ENCODE measurements at places on chromosomes 3 and 15. TPM values are rescaled to one million over a fixed set of nuclear protein-coding genes. Genes with fewer than 3 reads are reported as not detected.

The GOLGA6A gene
- not detected for total RNA-seq

The RASL12 gene
- 53.3 TPM for total RNA-seq

DNA sequence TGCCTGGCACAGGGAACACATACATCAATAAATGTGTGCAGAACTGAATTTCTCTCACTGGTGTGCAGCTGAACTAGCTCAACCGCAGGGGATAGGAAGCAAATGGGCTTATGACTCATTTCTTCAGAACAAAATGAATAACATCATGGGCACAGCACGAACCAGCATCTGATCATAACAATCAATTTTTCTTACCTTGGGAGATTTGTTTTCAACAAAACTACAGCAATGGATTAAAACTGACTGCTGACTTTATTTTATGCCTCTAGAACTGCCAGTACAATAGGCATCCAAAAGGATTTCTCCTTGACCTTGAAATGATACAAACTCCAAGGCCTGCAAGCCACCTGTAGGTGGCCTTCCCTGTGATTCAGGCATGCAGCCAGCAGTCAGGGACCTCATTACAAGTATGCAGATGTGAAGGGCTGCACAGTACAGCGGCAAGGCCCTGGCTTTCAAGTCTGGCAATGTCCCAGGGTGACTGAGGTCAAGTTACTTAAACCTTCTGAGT is 26.1 kb downstream of the TAMM41 start:
- no peak for DNase-seq

DNA sequence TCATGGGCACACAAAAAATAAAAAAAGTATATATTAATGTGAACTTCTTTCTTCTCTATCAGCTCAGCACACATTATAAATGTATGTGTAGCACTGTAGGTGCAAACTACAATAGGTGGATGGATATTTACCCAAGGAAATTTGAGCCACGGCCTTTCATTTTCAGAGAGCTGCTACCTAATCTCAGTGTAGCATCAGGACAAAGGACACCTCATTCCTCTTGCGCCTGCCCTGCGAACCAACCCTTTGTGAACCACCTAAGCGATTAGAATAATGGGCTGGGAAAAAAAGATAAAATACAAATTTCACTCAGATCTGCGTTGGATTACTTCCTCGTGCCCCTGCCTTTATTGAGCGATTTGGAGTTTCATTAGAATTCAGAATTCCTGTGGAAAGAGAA is 263.2 kb downstream of the NR2F2 start:
- DNase-seq = no peak

GRCh38 chr3:108410531-108410984 is 99.8 kb downstream of the MYH15 start:
- DNase-seq = no peak

DNA sequence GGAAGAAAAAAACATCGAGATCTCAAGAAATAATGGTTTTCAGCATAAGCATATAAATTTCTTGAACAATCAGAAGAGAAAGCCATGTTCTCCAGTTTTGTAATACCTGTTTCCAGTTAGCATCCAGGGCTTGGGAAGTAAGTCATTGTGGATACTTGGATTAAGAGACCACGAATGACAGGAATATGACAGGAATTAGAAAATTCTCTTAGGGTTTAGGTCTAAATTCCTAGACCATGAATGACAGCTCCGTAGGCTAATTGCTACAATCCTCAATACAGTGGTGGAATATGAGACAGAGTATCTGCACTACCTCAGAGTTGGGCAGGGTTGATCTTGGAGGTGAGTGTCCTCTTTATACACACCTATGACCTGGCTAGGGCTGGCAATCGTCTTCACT is 517.5 kb downstream of the NTRK3 start:
- no peak for DNase-seq

GRCh38 chr3:66933233-66933632 is 64.9 kb upstream of the KBTBD8 start:
- no peak for DNase-seq

GRCh38 chr3:158789592-158789991 is 12.3 kb upstream of the MFSD1 start:
- no peak for DNase-seq

DNA sequence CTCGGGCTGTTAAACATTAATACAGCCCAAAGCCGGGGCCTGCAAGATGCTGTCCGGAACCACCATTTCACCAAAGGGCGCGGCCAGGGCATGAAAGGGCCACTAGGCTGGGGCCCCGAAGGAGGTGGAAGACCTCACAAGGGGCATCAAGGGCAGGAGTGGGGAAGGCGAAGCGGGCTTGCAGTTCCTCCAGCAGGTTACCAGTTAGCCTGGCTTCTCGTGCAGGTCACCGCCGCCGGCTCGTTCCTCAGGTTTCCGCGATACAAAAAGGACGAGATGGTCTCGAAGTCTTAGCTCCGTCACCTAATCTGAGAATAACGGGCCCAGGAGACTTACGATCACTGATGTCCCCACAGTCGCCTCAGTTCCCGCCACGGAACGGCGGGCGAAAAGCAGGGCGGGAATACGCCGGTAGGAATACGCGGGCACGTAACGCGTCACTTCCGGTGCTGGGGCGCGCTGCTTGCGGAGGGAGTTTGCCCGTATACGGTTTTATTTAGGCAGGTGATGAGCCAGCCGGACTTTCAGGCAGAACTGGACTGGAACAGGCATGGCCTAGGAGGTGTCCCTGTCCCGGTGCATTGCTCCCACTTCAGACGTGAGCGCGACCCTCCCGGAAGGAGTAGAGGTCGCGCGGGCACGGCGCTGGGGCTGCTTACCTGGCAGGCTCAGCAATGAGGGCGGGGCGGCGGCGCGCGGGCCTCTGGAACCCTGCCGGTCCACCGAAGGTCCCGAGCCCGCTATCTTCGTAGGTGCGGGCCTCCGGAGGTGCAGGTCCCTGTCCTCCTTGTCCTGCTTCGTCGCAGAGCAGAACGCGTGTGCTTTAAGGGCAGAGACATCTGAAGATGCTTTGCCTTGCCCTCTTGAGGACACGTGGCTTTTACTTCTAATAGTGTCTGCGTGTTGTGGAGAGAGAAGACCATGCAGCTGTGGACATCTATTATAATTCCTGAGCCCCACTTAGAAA is at the start of gene RFC4:
RFC4 (minus strand) TSS at position 394 of the 967 bp plus-strand sequence. CDS start 1,769 bp downstream, outside the sequence.
- DNase-seq = peak; percentile 92

DNA sequence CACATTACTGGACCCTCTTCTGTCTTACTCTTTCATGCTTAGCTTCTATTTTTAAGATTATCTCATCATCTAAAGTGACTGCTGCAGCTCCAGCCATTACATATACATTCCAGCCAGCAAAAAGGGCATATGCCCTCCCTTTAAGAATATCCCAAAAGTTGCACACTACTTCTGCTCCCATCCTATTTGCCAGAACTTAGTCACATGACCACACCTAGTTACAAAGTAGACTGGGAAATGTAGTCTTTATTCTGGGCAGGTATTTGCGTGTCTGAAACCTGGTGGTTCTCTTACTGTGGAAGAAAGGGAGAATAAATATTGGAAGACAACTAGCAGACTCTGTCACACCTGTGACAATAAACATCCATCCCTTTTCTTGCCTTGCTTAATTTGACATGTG is 341.6 kb upstream of the NR2E3 start:
- no peak for DNase-seq

GRCh38 chr15:74320352-74321247 is 46.8 kb downstream of the CYP11A1 start:
- DNase-seq = peak; percentile 59
